Activated T-cell treated with anti-CD3 and anti-CD28 coated beads, Interleukin-2, amount 50 U/mL, for 72 hours (primary cell): ENCODE measurements at places on chromosomes 4 and X. TPM values are rescaled to one million over a fixed set of nuclear protein-coding genes. Genes with fewer than 3 reads are reported as not detected.

Gene HADH
- total RNA-seq: 35.7 TPM

GRCh38 chr4:140611854-140612253 lies 43.1 kb upstream of the UCP1 start:
- DNase-seq: no peak

Gene SHROOM2
- total RNA-seq: not detected

DNA sequence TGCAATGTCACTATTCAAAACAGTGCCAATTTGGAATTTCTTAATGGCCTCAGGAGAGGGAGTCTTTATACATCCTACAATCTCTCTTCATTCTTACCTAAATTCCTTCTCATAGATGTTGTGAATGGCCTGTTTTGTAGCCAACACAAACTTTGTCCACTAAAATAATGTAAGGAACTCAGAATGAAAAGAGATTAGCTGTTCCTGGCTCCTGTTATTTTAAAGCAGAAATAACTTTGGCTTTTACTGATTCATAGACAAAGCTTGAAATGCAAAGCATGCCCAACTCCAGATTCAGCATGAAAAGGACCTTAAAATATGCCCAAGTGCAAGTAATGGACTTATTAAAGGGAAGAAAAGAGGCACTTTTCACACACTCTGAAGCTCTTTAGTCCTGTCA lies 146.0 kb upstream of the GPC4 start:
- no peak for DNase-seq

DNA sequence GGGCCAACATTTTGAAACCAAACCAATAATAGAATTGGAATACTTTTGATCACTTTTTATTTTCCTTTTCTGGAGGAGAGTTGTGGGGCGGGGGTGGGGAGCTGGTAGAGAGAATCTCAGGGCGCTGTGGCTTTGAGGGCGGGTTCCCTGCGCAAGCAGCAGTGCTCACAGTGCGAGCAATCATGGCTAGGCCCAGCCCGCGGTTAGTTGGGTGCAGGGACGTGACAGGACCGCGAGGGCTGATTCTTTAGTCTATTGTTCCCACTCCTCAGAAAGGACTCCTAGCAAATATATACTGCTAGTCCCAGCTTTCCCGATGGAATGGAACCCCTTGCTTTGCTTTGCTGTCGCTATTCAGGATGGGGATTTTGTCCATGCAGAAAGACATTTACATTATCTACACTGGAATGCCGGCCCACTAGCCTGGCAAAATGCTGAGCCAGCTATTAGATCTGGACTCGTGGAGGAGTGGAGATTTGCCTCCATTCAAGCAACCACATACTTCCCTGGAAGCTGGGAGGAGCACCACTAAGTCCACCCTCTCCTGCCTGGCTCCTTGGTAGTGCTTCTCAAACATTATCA lies 23.9 kb upstream of the APLN start:
- peak; percentile 46 for DNase-seq

GRCh38 chrX:17459008-17459611 lies 84.1 kb downstream of the NHS start:
- no peak for DNase-seq

DNA sequence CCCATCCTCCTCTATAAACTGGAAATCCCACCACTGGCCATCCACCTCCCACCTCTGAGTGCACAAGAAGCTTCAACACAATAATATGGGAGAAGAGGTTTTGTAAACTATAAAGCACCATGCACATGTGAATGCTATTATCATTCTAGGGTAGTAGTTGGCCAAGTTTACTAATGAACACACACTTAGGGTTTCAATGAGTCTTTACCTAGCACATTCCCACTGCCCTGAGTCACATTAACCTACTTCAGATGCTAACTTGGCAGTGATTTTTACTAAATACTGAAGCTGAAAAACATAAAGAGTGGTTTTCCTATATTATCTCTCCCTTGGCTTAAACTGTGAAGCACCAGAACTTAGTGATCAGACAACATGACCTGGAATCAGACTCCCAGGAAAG lies 93.9 kb downstream of the SH3KBP1 start:
- no peak for DNase-seq

GRCh38 chr4:118955515-118955914 lies 66.9 kb downstream of the SYNPO2 start:
- DNase-seq: no peak

Gene CFAP47
- total RNA-seq: not detected

Gene KLHL4
- total RNA-seq: 0.12 TPM

Gene SSX2
- not detected for total RNA-seq

GRCh38 chrX:113743069-113743468 lies 840.8 kb upstream of the HTR2C start:
- no peak for DNase-seq

DNA sequence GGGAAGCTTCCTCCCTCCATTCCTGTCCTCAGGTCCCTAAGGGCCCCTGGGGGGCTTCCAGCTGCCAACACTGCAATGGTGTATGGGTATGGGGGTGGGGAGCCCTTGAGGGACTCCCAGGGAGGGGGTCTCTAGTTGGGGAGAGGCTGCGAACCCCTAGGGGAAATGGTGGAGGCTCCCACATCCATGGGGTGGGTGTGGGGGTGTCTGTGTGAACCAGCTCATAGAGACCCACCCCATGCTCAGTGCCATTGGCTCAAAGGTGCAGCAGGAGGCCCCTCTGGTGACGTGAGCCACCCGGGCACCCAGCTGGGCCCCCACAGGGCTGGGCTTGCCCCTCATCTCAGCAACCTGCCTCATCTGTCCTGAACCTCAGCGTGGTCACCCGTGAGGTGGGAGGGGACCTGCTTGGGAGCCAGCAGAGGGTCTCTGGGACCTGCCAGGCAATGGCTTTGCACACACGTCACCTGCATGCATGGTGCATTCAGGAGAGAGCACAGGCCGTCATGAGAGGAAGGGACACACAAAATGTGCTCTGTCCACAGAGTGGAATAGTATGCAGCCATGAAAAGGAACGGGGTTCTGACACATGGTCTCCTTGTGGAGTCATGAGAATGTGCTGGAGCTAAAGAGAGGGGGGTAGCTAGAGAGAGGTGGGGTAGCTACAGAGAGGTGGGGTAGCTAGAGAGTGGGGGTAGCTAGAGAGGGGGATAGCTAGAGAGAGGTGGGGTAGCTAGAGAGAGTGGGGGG lies 22.7 kb upstream of the PLCXD1 start:
- DNase-seq: no peak

Gene WAS
- 81.4 TPM for total RNA-seq

GRCh38 chr4:141132072-141132708 lies 1.1 kb downstream of the RNF150 start:
- peak; percentile 9 for DNase-seq

DNA sequence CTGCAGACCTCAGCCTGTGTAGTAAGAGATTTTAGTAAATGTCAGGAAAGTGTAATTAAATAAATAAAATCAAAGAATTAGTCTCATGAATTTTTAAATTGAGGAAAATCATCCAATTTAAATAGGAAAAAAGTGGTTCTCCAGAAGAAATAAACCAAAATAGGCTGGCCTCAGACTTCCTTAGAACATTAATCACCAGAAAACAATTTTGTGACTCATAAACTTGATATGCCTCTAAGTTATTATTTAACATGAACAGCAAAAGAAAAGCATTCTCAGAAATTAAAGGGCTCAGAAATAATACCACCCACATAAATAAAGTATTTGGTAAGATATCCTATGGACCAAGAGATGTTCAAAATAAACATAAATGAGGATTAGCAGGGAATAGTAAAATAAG lies 14.3 kb downstream of the FAM47B start:
- DNase-seq: no peak

DNA sequence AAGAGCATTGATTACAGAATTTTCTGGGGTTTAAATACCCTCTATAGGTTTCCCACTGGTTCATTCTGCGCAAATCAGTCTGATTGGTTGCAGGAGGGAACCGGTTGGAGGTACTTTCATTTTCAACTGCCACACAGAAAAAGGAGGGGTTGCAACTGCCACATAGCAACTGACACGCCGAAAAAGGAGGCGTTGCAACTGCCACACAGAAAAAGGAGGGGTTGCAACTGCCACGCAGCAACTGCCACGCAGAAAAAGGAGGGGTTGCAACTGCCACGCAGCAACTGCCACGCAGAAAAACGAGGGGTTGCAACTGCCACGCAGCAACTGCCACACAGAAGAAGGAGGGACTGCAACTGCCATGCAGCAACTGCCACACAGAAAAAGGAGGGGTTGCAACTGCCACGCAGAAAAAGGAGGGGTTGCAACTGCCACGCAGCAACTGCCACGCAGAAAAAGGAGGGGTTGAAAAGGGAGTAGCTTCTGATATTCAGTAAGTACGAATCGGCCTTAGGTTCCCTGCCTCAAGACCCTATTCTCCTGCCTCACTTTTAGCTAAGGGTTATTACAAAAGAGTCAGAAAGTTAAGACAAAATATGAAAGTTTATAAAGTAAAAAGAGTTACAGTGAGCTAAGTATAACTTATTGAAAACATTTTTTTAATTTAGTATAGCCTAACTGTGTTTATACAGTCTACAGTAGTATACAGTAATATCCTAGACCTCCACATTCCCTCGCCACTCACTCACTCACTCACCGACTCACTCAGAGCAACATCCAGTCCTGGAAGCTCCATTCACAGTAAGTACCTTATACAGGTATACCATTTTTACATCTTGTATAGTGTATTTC lies 431.8 kb downstream of the KCTD8 start:
- DNase-seq: no peak

DNA sequence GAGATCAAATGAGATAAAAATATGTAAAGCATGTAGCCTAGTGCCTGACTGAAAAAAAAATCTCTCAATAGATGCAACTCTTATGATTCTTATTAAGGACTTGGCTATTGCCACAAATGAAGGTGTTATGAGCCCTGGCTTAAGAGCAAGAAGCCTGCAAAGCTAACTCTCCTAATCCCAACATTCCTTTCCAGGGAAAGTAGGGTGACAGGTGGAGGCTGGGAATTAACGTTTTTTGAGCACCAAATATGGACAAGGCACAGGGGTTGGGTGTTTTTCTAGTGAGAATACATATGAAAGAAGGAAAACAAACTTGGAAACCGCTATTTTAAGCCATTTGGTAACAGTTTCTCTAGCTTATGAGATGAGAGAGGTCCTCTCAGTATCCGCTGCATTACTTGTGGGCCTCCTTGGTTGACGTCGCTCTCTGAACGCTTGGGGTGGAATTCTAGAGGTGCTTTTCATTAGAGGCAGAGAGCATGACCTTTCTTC lies 2.4 kb downstream of the RHOH start:
- DNase-seq: no peak

Gene ZNF280C
- 6.6 TPM for total RNA-seq

Gene ATP7A
- 9.9 TPM for total RNA-seq

Gene DCAF8L1
- total RNA-seq: not detected

DNA sequence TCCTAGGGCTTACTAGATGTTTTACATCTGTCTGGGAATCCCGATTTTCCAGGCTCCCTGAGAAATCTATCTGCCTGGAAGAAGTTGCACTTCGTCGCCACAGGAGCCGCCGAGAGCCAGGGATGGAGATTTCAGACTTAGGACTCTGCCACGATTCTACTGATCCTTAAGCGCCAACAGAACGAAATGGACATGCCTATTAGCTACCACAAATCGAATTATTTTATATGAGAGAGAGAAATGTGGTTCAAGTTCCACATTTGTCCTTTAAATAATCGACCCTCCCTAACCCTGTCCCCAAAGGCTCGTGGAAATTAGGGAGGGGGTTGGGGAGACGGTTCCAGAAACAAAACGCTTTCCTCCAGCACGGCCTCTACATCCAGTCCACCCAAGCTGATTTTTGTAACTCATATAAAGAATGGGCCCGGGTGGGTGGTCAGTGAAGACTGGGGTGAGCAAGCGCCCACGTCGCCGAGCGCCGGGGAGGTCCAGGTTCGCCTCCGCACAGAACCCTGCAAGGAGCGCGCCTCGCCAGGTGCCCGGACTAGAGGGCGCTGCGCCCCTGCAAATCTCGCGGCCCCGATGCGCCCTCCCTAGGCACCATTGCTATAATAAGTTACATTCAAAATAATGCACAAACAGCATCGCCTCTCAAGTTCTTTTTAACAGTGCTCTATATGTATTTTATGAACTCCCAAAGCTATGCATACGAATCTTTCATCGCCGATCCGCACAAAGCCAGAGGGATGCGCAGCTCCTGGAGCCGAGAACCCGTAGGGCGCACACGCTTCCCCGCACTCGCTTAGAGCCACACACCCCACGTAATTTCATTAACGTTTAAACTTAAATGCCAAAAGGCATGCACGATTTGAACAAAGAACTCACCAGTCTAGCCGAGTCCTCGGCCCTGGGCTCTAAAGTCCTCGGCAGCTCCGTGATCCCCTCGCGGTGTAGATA lies 2.1 kb upstream of the FAT1 start:
- DNase-seq: peak; percentile 52

- no peak for DNase-seq
Measured at GRCh38 chr4:151874328-151874727, 113.5 kb upstream of the GATB start.

DNA sequence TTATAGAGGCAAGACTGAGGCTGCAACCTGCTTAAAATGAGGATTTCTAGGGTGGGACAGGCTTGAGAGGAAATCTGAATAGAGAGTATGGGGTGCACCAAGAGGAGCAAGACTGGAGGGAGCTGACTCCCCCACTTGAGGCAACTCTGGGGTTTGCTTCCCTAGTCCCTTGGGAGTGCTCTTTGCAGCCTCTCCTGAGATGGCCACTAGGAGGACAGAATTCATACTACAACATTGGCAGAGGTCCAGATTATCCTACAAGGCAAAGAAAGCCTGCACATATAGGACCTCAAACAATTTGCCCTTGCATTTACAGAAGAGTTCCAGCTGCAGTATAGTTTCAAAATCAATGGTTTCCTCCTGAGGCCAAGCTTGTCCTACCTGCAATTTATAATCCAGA lies 830.9 kb downstream of the TECRL start:
- no peak for DNase-seq

Gene RPS6KA6
- total RNA-seq: 0.24 TPM

- no peak for DNase-seq
Measured at GRCh38 chr4:133154725-133155124, 5.6 kb downstream of the PCDH10 start.

DNA sequence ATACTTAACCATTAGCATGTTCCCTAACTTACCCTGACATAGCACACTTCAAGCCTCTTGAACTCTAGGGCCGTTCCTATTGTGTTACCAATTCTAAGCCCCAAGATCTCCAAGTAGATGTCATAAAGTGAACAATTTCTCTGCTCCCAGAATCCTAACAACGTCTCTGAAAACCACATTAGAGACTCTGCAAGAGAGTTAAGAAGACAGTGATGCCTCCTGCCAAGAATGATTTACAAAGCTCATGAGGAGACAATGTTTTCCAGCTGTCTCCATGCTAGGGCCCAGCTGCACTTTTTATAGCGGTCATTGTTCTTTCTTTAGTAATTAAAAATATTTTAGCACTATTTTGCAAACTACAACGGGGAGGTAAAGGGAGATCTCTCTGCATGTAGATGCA lies 358.4 kb downstream of the PPP3CA start:
- no peak for DNase-seq

- DNase-seq: peak; percentile 55
Measured at GRCh38 chrX:74382613-74383012, 38.7 kb upstream of the SLC16A2 start.

- DNase-seq: no peak
Measured at GRCh38 chr4:114423582-114423981, 175.0 kb upstream of the UGT8 start.

DNA sequence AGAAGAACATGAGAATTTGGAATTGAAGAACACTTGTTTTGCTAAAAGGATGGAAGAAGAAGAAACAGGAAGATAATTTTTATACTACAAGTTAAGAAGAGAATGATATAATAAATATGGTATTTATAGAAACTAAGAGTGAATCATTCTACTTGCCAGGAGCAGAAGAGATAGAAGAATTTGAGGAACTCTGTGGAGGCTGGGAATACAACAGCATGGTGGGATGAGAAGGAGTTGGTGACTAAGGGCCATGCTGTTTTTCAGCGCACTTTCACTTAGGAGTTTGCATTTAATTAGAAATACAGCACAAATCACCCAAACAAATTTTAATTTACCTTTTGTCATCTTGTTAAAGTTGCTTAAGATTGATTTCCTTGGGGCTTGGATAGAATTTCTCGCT lies 20.5 kb downstream of the HADH start:
- no peak for DNase-seq
